ENCODE measurements at places on chromosomes 13 and 19.

DNA sequence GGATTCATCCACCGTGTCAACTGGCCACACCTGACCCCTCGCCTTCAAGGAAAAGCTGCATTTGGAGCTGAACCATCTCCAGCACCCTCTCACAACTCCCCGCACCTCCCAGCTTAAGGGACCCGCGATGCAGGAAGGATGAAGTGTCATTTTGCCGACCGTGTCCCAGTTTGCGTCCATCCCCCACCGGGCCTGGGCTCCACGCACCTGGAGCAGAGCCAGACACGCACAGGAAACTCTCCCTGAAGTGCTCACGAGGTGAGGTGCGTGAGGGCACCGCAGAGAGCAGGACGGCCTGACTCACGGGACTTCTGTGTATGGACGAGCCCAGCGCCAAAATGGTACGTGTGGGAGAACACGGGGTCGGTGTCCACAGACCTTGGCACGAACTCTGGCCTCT, 7.2 kb downstream of the SHC2 start:
- DNase-seq = no peak

- DNase-seq = no peak
Observed at GRCh38 chr19:40499320-40499719, 32.5 kb downstream of the SPTBN4 start.

GRCh38 chr19:10808937-10809649, 26.9 kb downstream of the TMED1 start:
- no peak for DNase-seq

- no peak for DNase-seq
Observed at GRCh38 chr13:112994084-112994780, 25.2 kb downstream of the MCF2L start.

- DNase-seq = no peak
Observed at GRCh38 chr13:27613628-27614027, 6.7 kb downstream of the LNX2 start.
